ENCODE measurements at places on chromosomes 7 and 10.

DNA sequence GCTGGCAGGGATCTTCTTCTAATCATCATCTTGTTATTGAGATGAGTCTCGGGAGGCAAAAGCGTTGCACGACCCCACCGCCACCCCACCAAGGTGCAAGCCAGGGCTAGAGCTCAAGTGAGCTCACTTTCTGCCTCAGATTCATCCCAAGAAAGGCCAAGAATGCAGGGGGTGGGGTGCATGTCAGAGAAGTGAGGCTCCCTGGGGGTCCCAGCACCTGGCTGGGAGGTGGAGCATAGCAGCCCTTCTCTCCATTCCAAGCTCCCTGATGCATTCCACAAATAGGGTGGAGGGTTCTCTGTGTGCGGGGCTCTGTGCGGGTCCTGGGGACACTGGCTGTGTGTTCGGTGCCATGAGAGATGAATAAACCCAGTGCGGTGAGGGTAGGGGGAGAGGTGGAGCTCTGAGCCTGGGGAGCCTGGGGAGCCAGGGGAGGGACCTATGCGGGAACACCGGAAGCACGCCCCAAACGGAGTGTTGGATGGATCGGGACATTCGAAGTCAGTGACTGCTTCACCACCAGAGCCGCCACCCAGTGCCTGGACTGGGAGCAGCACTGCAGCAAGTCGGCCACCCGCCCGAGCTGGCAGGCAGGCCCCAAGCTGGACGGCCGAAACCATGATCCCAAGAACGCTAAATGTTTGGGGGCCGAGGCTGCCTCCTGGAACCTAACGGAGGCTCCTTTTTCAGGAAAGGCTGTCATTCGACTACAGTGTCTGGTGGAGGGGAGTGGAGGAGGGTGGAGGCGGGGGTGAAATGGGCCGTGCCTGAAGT, 17.9 kb upstream of the HMX3 start:
- no peak for DNase-seq

GRCh38 chr7:27872356-27873275, 132.7 kb downstream of the TAX1BP1 start:
- no peak for DNase-seq

GRCh38 chr7:27991006-27991528, 189.5 kb downstream of the JAZF1 start:
- DNase-seq, result no peak

DNA sequence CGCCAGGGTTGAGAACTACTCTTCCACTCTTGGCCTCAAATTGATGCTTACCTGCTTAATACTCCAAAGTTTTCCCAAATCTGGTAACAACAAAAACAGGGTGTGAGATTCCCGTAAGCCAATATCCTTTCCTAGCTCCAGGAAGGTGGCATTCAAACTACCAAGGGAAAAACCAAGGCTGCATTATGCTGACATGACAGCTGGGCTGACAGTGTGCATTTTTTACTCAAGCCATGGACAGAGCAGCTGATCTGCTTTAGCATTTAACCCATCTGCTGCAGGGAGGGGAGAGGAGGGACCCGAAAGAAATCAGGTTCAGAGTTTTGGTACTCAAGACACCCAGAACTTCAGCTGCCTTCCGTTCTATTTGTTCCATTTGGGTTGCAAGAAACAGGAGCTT, 49.8 kb upstream of the RAPGEF5 start:
- DNase-seq, result no peak
